Activated effector memory CD4-positive, alpha-beta T cell treated with anti-CD3 and anti-CD28 coated beads, Interleukin-2, amount 50 U/mL, for 16 hours (primary cell): ENCODE measurements at places on chromosomes 1 and 21.

GRCh38 chr1:200925831-200926230 is 31.1 kb downstream of the INAVA start:
- DNase-seq, result no peak

DNA sequence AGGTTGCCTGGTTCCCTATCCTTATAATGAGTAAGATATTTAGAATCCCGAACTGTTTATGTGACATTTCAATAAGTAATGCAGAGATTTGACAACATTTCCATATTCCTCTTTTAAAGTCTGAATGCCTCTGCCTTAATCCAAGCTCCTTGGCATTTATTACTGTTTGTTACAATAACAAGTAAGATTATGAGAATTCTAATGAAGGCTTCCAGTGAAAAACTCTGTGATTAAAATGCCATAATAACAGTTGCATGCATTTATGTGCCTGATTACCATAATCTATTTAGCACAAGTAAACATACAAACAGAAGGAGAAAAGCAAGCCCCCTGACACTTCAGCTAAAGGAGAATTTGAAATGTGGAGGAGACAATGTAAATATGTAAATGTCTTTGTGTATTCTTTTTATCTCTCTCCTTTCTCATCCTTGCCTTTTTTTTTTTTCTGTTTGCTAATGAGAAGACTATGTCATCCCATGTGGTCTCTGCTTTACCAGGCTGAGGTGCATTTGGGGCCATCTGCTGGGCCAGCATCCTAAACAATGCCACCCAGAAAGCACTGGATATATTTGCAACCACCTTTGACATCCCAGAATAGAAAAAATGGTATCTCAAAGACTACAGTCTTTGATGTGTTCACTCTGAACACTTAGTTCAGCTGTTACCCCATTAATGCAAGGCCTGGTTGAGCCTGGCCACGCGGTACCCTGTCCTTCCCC is 17.2 kb upstream of the OLIG2 start:
- no peak for DNase-seq

DNA sequence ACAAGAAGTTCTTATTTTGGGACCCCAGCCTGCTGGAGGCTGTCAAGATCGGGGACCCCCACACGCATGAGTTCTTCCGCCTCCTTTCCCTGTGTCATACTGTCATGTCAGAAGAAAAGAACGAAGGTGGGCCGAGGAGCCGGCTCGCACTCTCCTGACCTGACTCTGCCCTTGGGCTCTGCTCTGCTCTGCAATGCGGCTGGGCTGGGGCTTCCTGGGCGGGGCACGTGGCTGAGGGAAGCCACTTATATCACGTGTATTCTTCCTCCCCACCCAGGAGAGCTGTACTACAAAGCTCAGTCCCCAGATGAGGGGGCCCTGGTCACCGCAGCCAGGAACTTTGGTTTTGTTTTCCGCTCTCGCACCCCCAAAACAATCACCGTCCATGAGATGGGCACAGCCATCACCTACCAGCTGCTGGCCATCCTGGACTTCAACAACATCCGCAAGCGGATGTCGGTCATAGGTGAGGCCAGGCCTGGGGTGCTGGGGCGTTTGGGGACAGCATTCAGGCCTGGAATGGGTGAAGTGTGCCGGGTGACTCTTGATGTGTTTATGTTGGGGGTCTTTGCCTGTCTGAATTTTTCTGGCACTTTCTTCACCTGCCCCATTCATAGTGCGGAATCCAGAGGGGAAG is 17.6 kb downstream of the ATP8B2 start:
- DNase-seq, result peak; percentile 91

DNA sequence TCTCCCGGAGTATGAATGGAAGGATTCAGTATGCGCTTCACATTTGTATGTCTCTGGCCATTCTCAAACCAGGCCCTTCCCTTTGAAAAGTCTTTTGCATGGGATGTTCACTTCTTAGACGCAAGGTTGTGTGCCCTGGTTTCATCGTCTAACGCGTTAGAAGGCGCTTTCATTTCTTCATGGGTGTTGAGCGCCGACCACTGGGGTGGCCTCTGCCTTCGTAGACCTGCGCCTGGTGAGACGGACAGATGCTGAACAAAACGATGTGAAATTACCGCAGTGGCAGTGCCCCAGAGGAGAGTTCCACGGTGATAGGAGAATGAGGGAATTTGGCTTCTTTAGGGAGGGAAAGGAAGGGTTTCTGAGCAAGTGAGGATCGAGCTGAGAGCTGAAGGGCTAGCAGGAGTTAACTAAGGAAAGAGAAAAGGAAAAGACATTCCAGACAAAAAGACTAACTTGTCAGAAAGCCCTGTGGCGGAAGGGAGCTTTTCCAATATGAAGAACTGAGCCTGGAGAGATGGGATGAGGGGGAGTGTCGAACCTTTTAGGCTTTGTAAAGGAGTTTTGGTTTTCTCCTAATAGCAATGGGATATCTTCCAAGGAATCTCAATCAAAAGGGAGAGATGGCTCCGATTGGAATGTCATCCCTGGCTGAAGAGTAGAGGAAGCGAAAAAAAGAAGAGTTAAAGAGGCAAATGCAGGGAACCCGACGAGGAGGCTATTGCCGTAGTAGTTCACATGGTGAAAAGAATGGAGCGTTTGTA is 951 bp downstream of the GGPS1 start:
- peak; percentile 84 for DNase-seq

DNA sequence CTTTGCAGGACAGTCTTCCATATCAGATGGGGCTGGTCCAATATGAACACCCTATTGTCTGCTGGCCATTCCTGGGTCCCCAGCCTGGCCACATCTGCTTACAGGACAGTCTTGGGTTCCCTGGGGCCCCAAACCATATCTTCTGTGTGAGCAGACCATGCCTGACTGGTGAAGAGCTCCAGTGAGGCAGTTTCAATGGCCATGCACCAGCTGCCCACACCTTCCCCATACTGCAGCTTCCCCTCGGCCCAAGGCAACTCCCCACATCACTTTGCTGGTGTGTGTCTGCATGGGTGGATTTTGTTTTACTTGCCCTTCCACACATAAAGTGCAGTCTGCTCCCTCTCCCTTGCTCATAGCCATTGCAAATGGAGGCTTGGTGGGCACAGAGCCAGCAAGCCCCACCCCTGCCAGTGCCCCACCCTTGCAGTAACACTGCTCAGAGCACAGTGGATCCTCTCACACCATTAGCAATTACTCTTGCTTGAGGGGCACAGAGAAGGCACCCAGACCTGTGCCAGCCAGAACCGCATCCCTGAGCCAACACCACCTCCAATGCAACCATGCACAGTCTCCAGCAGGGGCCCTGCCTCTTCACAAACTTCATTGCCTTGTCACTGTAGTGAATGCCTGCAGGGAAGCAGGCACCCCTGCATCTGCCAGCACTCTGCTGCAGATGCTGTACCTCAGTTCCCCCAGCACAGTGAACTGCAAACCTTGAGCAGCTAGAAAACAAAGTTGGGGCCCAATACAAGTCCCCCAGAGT is 474.5 kb upstream of the BEND5 start:
- no peak for DNase-seq

- DNase-seq, result no peak
Observed at GRCh38 chr1:19678493-19678892, 13.8 kb downstream of the HTR6 start.

GRCh38 chr1:20740781-20741180 is 8.3 kb upstream of the SH2D5 start:
- no peak for DNase-seq

DNA sequence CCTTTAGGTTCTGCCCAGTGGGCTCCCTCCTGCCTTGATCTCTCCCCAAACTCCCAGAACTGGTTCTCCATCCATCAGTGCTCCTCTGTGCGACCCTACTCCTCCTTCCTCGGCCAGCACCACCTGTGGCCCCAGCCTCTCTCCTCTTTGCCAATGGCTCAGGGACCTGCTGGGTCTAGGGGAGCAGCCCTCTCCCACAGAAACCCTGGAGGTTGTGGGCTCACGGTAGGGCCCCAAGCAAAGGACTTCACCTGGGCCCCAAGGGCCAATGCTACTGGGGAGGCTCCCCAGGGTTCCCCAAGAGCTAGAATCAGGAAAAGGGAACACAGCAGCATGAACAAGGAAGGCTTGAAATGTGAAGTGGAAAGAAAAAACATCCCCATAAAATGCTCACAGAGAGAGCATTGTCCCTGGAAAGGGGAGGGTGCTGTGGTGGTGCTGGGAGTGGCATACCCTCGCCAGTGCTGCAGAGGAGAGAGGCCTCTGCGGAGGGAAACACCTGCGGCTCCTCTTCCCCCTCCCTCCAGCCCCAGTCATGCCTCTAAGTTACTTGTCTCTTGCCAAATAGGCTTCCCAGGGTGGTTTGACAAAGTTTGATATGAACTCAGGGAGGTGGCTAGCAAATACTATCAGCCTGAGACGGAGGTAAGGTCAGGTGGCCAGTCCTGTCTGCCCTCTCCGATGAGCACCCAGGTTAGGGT is 2.5 kb downstream of the TMEM63A start:
- no peak for DNase-seq

DNA sequence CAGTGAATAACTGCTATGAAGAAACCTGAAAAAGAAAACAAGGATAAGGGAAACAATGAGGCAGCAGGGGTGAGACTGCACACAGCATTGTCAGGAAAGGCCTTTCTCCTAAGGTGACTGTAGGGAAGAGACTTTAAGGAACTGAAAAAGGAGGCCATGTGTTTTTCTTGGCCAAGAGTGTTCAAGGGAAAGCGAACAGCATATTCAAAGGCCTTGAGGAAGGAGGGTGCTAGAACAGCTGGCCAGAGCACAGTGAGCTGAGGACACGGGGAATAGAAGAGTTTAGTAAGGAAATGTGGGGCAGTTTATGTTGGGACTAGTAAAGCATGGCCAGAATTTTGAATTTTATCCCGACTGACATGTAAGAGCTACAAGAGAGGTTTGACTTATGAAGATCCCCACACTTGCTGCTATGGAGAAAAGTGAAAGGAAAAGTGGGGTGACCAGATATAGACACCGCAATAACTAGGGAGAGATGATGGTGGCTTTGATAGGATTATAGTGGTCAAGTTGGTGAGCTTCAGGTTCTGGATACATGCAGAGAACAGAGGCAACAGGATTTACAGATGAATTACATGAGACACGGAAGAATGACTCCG is 1.4 kb downstream of the RWDD2B start:
- DNase-seq, result no peak

DNA sequence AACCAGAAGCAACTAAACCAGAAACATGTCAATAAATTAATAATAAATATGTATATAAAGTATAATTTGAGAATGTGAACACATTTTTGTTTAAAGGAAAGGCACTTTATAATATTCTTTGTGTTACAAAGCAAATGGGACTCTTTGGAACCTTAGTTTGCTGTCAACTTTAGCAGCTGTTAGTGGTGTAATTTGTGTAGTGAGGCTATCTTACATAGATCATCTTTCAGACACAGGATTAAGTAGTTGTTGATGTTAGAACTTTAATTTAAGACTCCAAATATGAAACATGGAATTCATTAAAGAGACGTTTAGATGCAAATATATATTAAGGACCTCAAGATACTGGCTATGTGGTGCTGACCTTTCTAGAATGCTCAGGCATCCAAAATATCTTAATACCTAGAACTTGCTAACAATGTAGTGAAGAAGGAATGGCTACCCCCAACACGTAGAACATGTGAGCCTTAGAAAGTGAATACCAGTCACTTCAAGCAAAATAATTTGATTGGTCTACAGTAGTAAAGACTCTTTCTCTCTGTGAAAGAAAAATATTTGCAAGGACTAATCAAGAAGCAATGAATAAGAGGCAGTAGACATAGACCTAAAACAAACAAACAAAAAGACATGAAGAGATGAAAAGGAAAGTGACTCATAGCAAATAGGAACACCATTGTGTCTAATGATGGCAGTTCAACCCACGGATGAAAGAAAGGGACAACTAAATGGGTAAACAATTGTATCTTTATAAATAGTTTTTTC is 811.4 kb downstream of the USP25 start:
- DNase-seq, result no peak

DNA sequence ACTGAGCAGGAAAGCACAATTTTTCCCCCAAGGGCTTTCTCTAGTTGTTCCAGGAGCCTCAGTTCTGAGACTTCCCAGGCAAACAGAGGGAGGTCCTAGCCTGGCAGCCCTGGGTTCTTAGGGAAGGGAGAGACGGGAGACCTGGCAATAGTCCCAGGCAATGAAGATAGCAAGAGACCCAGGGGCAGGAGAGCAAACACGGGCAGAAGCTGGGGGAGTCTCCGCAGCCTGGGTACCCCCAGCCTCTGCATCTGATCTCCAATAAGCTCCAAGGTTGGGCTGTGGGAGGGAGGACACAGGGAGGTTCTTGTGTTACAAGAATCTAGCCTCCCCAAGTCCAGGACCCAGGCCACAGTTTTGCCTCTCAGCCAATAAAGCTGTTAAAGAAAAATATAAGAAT is 2.4 kb downstream of the BLACAT1 start:
- no peak for DNase-seq

- no peak for DNase-seq
Observed at GRCh38 chr1:163912170-163912884, 590.6 kb downstream of the NUF2 start.

DNA sequence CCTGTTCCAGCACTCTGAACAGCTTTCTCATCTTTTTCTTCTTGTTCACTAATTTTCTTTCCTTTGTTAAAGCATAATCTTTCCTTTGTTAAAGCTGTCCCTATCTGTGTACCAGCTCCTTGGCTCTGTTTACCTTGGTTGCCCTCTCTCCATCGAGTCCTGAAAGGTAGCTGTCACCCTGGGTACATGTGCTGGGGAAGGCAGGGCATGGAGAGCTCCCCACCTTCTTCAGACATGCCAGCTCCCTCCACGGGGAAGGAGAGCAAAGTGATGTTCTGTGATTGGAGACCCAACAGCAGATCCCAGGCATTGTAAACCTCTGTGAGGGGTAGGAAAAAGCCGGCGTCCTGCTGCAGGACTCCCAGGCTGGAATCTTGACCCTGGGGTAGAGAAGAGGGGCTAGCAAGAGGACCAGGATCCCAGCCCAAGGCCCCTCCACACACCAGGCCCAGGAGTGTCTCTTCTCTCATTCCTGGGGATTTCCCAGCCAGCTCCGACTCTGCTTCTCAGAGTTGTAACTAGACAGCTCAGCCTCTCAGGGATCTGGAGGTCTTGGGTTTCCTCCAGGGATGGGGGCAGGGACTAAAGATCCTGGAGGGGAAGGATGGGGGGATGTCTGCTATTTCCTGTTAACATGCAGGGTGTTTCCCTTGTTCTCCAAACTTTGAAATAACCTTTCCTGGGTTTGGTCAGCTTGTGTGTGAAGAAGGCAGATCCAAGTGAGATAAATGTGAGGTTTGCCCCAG is 34.4 kb downstream of the TMCC2 start:
- DNase-seq, result no peak

DNA sequence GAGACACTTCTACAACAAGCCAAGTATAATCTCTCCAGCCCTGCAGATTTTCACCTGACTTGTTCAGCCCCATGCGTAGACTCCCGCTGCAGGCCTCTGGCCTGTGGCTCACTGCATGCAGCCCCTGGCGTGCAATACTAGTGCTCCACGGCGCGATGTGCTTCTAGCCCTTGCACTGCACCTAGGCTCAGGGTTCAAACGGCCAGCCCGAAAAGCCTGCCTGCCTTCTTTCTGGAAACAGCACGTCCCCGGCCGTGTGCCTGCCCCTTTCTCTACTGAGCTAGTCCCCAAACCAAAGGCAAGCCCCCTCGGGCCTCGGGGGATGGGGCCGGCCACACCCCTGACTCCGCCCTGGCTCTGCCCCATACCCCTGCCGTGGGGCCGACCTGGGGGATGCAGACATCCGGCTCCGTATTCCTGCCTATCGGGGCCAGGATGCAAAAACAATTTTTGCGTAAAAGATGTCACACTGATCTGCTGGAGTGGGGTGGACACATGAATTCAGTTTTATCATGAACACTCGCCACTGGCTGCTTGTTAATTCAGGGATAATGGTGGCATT is 26.3 kb upstream of the TRAPPC10 start:
- DNase-seq, result no peak
